ENCODE measurements at places on chromosomes 12 and 14.

DNA sequence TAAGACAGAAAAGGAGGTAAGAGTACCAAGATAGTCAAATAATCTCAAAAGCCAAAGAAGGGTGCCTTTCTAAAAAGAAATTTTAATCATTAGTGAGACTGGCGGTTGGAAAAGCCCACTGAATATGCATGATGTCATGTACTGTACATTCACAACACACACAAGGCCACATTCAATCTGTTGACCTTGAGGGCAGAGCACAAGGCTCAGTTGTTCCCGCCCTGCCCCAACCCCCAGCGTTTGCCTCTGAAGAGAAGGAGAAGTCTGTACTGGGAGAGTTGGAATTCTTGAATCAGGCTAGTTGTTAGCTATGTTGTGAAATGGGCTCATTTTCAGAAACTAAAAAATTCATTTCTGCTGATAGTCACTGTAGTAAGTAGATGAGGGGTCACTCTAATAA, 50.2 kb upstream of the NID2 start:
- DNase-seq: no peak

DNA sequence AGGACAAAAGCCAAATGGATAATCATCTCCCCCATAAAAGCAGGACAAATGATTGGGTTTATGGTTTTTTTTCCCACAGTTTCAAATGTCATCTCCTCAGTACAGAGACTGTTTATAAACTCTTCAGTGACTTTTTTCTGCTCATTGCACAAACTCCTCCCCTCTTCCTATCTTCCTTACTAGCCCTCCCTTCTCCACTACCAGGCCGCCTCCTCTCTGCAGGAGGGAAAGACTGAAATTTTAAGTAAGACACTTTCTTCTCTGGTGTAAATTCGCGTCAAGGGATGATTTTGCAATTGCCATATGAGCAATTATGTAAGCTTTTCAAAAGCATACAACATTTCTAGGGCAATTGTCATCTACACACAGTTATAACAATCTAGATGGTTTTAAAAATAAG, 37.0 kb downstream of the BTG1 start:
- DNase-seq: no peak

DNA sequence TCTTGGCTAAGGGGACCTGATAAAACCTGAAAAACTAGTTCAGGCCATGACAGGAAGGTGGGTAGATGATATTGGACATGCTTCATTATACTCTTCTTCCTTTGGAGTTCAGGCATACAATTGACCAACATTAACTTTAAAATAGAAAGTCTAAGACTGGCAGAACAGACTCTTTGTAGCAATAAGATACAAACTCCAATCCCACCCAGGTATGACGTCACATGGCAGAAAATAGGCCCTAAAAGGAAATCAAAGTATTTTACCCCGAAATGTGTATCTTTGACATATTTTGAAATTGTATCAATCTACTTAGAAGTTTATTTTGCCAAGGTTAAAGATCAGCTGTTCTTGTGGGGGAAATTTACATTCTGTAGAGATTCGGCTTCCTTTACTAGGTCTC, 198.1 kb upstream of the LRIG3 start:
- no peak for DNase-seq

- no peak for DNase-seq
Observed at GRCh38 chr12:65755596-65755978, 68.7 kb upstream of the HMGA2 start.

GRCh38 chr12:131827961-131828534, at the start of gene MMP17:
Gene MMP17, plus strand, starts transcription at chr12:131828393. Its CDS starts 102 bp downstream, at chr12:131828495.
- DNase-seq: no peak

GRCh38 chr14:63499701-63500250, 43.4 kb downstream of the PPP2R5E start:
- DNase-seq: no peak

- DNase-seq: no peak
Observed at GRCh38 chr12:73266206-73266605, 994.0 kb downstream of the TRHDE start.

DNA sequence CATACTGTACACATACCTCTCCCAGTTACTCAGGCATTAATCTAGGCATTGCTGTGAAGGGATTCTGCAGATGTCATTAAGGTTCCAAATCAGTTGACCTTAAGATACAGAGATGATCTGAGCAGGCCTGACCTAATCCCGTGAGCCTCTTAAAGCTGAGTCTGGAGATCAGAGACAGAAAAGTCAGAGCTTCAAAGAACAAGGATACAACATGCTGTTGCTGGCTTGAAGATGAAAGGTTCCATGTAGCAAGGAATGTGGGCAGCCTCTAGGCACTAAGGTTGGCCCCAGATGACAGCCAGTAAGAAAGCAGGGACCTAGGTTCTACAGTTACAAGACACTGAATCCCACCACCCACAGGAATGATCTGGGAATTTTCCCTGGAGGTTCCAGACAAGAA, 81.1 kb downstream of the MAP1LC3B2 start:
- DNase-seq: no peak
